ENCODE measurements at places on chromosomes 4 and X.

DNA sequence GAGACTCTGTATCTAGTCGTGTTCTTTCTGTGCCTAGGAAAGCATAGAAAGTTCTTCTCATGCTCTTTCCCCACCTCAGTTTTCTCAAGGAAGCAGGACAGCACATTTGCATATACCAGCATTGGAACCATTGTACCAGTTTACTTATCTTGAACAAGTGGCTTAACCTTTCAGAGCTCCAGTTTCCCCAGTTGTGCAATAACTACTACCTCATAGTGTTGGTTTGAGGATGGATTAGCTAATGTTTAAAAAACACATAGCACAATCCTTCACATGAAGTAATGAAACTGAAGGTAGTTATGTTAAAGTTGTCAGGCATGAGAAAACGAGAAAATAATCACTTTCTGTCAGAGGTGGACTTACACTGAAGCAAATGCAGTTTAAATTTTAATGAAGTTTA is 92.2 kb upstream of the H2AZ1 start:
- peak; percentile 56 for DNase-seq

- no peak for DNase-seq
Measured at GRCh38 chrX:140249088-140249487, 255.8 kb downstream of the SOX3 start.

DNA sequence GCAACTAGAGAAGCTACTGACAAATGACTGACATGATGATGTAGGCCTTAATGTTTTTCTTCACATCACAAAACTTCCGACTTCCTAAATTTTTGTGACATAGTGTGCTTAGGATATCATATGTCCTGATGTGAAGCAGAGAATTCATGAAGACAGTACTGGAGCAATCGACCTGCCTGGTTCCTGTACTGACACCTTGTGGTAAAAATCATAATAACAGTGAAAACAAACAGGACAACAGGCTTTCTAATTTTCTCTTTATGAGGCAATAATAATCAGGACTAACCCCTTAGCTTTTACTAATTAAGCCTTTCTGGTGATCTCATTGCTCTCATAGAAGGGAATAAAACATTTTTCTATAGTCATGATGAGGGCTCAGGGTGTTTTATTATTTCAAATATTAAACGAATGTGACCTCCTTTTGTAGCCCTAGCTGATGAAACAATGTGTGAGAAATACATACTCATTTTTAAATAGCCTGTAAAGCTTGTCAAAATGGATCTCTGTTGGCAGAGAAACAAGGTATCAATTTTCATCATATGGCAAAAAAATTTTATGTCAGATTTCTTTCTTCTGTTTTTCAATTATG is 158.4 kb downstream of the TENT5D start:
- no peak for DNase-seq

GRCh38 chr4:28490669-28491068 is 1630.0 kb downstream of the STIM2 start:
- DNase-seq = peak; percentile 49
